ENCODE measurements at places on chromosomes 7 and 10.

GRCh38 chr7:16402091-16402490, 19.2 kb downstream of the CRPPA start:
- DNase-seq: no peak

DNA sequence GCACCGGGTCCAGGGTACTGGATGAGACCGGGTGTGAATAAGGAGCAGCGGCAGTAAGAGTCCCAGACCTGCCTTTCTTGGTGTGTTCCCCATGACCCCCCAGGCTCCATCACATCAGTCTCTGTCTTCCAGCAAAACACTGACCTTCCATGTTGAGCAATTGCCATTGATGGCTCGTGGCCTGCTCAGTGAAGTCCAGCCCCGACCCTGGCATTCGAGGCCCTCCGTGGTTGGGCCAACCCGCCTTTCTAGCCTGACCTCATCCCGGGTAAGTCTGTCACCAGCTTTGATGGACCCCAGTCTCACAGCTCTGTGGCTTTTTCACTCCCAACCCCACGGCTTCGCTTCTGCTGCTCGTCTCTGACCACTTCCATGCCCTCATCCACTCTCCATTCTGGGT, 6.4 kb downstream of the MMP21 start:
- DNase-seq: no peak

DNA sequence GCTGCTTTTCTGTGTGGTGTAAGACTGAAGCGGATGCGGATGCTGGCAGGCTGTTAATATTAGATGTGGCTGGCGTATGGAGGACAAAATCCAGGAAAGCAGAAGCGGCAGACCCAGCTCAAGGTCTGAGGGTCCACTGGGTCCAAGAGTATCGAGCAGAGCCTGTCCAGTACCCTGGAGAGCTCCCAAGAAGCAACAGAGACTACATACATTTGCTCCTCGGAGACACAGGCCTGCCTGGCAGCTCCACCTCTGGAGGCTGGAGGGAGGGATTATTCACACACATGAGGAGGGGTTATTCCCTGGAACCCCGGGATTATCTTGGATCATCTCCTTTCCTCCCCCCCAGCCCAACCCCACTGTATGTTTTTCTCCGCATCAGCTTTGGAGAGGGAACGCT, 31.3 kb upstream of the LOXL4 start:
- DNase-seq: no peak

- peak; percentile 94 for DNase-seq
These were observed 442 bp upstream of the LZTS2 start for GRCh38 chr10:100998991-100999741.

- no peak for DNase-seq
These were observed 260.1 kb upstream of the YAE1 start for GRCh38 chr7:39306016-39306570.

- DNase-seq: no peak
These were observed 171.1 kb upstream of the KLF6 start for GRCh38 chr10:3955955-3956617.

GRCh38 chr10:95264227-95265051, 26.4 kb downstream of the PDLIM1 start:
- DNase-seq: no peak

DNA sequence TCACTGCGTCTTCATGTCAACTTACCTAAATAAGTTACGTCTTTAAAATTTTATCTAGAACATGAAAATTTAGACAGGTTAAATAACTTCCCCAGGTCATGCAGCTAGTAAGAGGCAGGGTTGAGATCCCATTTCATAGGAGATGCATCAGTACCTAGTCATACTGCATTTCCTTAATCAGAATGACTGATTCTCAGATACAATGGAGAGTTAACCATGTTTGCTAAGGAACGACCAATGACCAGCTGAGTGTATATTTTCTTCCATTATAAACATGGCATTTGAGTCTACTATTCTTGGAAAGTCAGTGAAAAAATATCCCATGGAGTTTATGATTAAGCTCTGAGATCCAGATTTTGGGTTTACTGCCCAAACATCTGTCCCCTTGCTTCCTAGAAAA, 39.6 kb downstream of the ENTPD1 start:
- no peak for DNase-seq

- no peak for DNase-seq
These were observed 111.2 kb upstream of the PTN start for GRCh38 chr7:137454767-137455166.

- DNase-seq: no peak
These were observed 15.0 kb upstream of the RNF32 start for GRCh38 chr7:156625580-156625979.

- DNase-seq: no peak
These were observed 125.3 kb downstream of the DYNC1I1 start for GRCh38 chr7:95897557-95898251.

- DNase-seq: no peak
These were observed 874 bp upstream of the BAMBI start for GRCh38 chr10:28676326-28676967.

GRCh38 chr10:100810091-100810834, 64.9 kb downstream of the PAX2 start:
- DNase-seq: no peak

GRCh38 chr7:48880851-48881250, 43.5 kb upstream of the CDC14C start:
- no peak for DNase-seq

GRCh38 chr10:133257489-133258065, 19.1 kb downstream of the ADAM8 start:
- peak; percentile 52 for DNase-seq

- DNase-seq: no peak
These were observed 24.1 kb downstream of the SEMA3D start for GRCh38 chr7:85162721-85163120.

Measured in GM12892 (cell line).